ENCODE measurements at places on chromosomes 13 and 19.
A peak's percentile ranks its signal among the peaks of the same experiment; 100 is the strongest.

- DNase-seq = no peak
Measured at GRCh38 chr13:30750036-30750435, 14.7 kb downstream of the ALOX5AP start.

GRCh38 chr13:37495046-37495445, 103.5 kb downstream of the POSTN start:
- DNase-seq = peak; percentile 78

DNA sequence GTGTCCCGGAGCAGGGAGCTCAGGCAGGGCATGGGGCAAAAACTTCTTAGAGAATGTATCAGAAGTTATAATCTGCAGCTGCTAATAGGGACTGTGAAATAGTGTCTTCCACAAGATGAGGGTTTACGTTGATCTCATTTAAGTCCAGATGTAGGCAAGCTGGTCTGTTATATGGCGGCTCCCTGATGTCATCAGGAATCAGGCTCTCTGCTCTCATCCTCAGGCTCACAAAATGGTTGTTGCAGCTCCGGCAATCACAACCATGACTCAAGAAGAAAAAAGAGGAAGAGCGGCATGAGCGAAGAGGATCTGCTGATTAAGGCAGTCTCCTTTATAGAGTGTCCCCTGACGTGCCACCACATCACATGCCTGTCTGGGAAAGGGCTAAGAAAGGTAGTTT, 191.3 kb downstream of the KLF5 start:
- no peak for DNase-seq

DNA sequence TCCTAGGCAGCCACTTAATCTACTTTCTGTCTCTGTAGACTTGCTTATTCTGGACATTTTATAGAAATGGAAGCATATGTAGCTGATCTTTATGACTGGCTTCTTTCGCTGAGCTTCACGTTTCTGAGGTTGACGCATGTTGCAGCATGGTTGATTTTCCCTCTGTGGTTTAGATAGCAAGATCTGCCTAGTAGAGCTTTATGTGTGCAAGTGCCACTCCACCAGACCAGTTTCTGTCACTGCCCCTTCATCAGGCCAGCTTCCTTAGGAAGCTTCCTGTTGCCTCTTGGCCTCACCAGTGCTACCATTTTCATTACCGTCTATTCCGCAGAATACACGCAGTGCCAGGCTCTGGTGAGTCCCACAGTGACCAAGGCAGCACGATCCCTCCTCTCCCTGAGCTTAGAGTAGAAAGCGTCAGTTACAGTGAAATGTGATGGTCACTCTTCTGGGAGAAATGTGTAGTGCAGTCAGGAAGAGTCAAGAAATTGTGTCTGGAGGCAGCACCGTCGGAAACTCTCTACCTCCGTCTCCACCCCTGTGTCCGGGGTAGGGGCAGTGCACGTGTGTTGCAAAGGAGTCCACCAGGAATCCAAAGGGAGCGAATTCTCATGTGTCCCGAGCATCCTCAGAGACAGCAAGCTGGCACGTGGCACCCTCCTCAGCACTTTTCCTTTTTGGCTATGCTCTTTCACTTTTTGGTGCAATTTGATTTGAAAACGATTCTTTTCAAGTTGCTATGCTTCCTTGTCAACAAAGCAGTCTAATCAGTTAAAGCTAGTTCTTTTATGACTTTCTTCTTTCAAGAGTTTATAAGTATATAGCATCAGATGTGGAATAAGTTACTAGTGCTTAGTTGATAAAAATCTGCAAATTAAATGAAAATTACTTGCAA, 45.4 kb upstream of the GPR183 start:
- no peak for DNase-seq

GRCh38 chr13:109400209-109400608, 386.2 kb downstream of the IRS2 start:
- no peak for DNase-seq

DNA sequence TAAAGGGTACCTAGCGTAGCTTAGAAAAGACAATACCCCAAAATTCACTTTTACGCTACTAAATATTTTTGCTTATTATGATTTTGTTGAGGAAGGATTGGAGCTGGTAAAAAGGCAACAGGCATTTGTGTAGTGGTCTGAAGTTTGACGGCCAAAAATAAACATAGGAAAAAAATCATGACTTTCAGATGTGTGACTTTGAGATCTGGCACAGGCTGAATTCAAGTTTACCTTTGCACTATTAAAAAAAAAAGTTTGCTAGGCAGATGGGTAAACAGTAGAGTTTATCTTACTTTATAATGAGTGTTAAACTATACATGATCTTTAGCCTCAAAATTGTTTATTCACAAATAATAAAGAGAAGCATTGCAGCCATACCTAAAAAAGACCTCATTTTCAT, 24.3 kb upstream of the INTS6 start:
- no peak for DNase-seq
